Breast epithelium (tissue), 4 donors: ENCODE measurements at places on chromosomes 11 and 22. TPM values are rescaled to one million over a fixed set of nuclear protein-coding genes. Genes with fewer than 3 reads are reported as not detected.

DNA sequence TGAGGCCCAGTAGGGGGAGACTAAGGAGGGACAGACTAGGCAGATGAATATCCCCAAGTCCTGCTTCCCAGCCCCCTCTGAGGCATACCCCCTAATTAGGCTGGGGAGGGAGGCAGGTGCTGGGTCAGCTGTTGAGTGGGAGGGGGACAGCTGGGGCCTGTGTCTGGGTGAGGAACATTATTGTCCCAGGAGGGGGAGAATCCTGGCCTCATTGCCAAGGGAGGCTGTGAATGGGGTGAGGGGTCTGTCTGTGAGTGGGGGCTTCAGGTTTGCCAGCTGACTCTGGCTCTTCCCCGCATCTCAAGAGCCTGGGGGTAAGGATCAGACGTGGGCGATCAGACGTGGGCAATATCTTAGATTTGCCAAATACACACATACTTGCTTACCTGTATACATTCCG, 2.1 kb downstream of the INPPL1 start:
- peak; percentile 14 for DNase-seq

DNA sequence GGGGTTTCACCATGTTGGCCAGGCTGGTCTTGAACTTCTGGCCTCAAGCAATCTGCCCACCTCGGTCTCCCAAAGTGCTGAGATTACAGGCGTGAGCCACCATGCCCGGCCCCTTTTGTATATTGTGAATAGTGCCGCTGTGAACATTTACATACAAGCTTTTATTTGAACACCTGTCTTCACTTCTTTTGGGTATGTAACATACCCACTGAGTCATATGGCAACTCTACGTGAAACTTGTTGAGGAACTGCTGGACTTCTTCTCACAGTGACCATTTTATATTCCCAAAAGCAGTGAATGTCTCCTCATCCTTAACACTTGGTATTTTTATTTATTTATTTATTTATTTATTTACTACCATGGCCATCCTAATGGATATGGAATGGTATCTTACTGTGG, 3.9 kb upstream of the SCT start:
- DNase-seq: no peak

GRCh38 chr11:14308897-14309387, 50.0 kb downstream of the RRAS2 start:
- DNase-seq: no peak

Gene MMP8
- 2.3 TPM for total RNA-seq

Gene MS4A15
- not detected for total RNA-seq

Gene TSPAN32
- 0.33 TPM for total RNA-seq

Gene SULT4A1
- 2.9 TPM for total RNA-seq

DNA sequence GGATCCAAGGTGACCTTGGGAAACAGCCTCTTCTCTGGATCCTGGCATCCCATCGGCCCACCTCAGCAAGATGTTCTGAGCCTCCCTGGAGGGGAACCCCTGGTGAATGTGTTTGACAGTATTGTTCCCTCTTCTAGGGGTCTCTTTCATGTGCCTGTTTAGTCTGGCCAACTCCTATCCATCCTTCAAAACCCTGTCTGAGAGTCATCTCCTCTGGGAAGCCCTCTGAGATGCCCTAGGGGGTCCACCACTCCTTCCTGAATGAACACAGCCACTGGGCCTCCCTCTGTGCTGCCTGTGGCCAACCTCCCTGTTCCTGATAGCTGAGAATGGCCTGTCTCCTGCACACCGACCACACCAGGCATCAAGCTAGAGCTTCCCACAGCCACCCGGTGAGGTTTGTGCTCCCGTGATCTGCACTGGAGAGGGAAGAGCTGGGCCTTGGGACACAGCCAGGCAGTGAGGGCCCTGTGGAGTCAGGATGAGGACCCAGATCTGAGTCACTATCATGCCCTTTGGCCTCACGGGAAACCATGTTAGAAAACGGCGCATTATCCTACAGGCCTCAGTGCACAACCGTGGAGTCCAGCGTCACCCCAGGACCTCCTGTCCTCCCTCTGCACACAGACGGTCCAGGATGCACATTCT, 8.8 kb downstream of the WNT7B start:
- no peak for DNase-seq

- DNase-seq: peak; percentile 57
Measured at GRCh38 chr11:112881461-112881860, 79.8 kb upstream of the NCAM1 start.

DNA sequence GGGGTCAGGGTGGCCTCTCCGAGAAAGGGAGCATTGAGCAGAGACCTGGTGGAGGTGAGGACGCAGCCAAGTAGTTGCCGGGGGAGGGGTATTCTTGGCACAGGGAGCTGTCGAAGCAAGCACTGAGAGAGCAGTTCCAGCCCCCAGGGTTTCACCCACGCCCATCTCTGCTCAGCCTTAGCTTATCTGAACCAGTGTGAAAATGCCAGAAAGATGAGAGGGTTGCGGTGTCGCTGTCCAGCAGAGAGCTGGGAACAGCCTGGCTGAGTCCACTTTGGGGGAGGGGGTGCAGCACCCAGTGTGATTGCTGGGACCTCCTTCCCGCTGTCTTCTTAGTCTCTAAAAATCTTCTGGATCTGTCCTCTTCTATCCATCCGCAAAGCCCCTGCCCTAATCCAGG, 123.3 kb upstream of the TBCEL start:
- DNase-seq: no peak

DNA sequence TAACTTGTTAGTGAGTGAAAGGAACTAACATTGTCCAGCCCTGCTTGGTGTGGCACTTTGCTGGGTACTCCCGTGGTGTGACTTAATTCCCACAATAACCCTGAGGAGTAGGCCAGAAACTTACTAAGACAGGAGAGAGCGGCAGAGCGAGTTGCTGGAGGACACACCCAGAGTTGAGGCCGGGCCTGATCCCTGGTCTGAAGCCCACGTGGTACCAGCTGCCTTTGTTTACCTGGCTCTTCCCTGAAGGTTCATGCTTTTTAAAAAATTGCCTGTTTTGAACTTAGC, 594 bp downstream of the MPST start:
- DNase-seq: no peak

- DNase-seq: no peak
Measured at GRCh38 chr22:26713823-26714449, 56.5 kb downstream of the MIAT start.

- no peak for DNase-seq
Measured at GRCh38 chr11:86692317-86692716, 19.9 kb upstream of the ME3 start.

Gene CARD16
- 6.4 TPM for total RNA-seq

Gene MOGAT2
- total RNA-seq: 1.3 TPM

DNA sequence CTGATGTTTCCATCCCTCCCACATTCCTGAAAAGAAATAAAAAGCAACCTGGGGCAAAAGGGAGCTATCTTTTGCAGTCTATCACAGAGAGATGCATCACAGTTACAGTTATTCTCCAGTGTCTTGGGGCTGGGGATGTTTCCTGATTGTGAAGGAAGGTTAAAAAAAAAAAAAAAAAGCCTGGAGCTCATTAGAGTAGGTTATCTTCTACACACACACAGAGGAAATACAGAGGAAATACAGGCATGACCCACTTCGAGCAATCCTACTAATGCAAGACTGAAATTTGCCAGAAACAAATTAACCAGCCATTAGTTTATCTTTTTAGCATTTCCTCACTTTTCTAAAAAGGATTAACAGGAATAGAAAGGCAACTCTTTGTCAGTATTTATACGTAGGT, 89.4 kb upstream of the CLMP start:
- DNase-seq: no peak

Gene APOA4
- 0.33 TPM for total RNA-seq

- DNase-seq: no peak
Measured at GRCh38 chr11:1010551-1011319, 25.8 kb downstream of the MUC6 start.

- no peak for DNase-seq
Measured at GRCh38 chr11:29312812-29313211, 704.0 kb downstream of the KCNA4 start.

GRCh38 chr11:44862558-44863101, 88.1 kb downstream of the TP53I11 start:
- DNase-seq: no peak

GRCh38 chr11:3970108-3970507, 114.6 kb downstream of the STIM1 start:
- DNase-seq: no peak

GRCh38 chr11:78649361-78650215, 74.9 kb upstream of the NARS2 start:
- peak; percentile 7 for DNase-seq

- no peak for DNase-seq
Measured at GRCh38 chr22:30859714-30860095, 108.9 kb downstream of the MORC2 start.

Gene MRGPRE
- not detected for total RNA-seq

Gene HTATIP2
- 55.8 TPM for total RNA-seq

DNA sequence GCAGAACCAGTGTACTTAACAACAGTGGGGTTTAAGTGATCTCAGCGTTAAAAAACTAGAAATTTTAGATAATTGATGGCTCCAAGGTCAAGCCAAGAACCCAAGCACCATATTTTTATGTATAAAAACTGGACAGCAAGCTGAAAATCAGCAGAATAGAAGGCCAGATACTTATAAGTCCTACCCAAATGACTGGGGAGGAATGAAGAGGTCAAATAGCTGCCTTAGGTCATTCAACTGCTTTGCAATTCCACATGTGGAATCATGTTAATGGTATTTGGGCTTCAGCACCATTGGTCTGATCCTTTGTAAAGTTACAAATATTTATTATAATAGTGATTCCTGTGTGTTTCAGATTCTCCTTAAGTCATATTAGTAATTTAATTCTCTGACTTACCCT, 108.4 kb downstream of the FAT3 start:
- no peak for DNase-seq

DNA sequence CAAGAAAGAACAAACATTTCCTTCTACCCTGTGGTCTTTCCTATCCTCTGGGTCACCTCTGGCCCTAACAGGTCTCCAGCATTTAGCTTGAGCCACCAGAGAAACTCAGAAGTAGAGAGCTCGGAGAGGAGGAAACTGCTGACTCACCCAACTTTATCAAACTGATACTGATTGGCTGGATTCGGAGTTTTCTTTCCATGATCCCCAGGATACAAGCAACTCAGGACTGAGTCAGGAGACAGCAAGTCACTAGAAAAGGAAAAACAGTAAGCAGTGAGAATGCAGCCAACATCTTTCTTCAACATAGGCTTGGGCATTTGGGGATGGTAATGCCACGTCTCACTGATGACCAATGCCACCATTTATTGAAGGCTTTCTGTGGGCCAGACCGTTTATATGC, 32.7 kb downstream of the THOC5 start:
- DNase-seq: no peak

DNA sequence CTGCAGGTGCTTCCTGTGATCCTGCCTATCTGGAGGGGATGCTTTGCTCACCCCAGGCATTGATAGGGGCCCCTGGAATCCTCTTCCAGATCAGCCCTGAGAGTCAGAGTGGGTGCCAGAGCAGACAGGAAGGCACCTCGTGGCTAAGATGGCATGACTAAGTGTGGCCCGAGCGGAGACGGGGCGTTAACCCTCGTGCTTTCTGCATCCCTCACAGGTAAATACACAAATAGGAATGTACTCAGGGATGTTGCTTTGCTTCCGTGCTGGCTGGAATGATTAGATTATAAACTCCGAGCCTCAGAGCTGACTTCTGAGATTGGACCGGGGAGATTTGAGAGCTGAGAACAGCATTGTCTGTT, 312.7 kb upstream of the B3GAT1 start:
- no peak for DNase-seq

- DNase-seq: no peak
Measured at GRCh38 chr11:103332409-103332808, 223.2 kb downstream of the DYNC2H1 start.

GRCh38 chr11:72423840-72424239, 10.5 kb downstream of the CLPB start:
- no peak for DNase-seq

DNA sequence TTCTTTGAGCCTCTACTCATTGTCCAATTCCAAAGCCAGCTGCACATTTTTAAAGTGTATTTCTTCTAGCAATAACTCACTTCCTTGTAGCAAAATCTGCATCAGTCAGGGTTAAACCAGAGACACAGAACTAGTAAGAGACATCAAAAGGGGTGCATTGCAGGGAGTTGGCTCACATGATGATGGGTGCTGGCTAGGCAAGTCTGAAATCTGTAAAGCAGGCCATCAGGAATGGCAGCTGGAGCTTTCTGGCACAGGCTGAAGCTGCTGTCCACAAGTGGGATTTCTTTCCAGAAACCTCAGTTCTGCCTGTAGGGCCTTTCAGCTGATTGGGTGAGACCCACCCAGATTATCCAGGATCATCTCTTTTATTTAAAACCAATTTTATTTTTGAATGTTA, 698.1 kb downstream of the NTM start:
- DNase-seq: no peak

DNA sequence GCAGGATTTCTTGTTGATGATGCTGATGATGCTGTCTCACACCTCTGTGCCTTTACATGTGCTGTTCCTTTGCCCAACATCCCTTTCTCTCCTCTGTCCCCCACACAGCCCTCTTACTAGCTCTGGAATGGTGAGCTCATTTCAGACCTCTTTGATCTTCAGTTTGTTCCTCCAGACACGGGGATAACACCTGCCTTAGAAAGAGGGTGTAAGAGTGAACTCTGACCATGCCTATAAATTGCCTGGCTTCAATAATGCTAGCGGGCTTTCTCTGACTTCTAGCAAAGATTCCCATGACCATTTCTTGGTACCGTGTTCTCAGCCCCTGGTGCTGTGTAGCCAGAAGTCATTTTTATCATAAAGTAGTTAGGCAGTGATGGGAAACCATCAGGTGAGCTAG, 55.9 kb upstream of the DRD2 start:
- DNase-seq: no peak

Gene SLC22A6
- total RNA-seq: not detected

DNA sequence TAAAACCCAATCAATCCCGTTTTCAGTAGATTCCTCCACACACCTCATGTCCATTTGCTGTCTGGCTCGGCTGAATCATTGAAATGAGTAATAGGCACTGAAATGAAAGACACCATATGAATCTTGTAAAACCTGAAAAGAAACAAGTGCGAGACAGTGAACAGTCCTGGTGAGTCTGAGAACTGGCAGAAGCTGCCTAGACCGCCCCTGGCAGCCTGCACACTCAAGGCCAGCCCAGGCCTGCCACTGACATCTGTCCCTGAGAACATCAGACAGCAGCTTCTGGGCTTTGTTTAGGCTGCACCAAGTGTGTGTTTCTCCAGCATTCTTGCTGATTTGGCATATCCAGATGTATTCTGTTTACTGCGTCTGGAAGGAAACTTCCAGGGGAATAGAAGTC, 44.8 kb downstream of the ENDOD1 start:
- no peak for DNase-seq

DNA sequence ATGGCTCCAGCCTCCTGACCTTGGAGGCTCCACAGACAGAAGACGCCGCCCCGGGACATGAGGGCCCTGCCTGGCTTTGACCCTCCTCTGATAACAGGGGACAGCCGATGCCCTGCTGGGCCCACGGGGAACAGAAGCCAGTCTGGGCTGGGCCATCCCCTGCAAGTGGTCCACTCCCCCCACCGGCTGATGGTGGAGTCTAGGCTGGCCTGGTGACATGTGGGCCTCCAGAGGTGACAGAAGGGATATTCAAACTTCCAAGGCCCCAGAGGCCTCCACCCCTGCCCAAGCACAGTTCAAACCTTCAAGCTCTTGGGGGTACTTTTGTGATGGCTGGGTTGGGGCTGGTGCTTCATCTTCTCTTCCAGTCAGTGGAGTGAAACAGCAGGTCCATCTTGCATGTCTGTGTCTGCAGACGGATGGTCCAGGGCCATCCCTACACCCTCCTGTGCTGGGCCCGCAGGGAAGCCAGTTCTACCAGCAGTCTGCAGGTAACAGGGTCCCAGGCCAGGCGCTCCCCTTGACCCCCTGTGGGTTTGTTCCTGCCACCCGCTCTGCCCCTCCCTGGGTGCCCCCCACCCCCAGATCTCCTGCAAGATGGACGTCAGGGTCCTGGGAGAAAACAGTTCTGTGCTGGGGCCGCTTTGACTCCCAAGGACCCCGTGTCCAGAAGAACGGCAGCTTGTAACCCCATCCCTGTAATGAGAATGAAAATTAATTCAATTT, 929.9 kb downstream of the BRD1 start:
- no peak for DNase-seq
